Amygdala (tissue), 56 donors: ENCODE measurements at places on chromosomes 12 and 14.

GRCh38 chr12:45336762-45337596 lies 121.1 kb downstream of the ANO6 start:
- no peak for DNase-seq

- DNase-seq: no peak
Measured at GRCh38 chr12:68591734-68592418, 18.8 kb upstream of the RAP1B start.

DNA sequence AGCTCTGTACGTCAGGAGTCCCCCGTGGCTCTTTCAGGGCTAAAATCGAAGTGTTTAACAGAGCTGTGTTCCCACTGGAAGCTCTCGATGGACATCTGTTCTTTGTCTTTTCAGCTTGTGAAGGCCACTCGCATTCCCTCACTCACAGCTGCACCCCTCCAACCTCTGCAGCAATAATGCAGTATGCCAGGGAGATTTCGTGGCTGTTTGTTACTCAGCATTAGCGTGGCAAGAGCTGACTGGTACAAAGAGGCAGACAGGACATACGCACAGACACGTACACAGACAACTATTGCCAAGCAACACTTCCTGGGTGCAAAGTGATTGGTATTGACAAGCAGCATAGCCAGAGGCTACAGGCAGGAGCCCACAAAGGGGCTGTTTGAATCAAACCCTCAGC lies 11.8 kb upstream of the FBXO21 start:
- no peak for DNase-seq

DNA sequence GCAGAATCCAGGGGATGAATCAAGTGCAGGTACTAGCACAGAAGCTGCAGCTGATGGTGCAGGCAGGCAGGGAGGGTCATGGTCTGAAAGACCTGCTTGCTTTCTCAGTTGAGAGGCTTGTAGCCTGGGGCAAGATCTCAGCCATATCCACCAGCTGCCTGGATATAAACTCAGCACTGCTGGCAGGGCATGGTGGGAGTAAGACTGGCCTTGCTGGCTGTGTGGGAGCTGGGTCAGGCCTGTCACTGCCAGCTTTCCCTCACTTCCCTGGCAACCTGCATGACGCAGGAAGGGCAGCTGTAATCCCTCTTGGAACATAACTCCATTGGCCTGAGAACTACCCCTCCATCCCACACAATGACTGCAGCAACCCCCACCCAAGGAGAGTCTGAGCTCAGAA lies 230.1 kb downstream of the ANO6 start:
- DNase-seq: no peak
